Right cardiac atrium (tissue), 5 donors: ENCODE measurements at places on chromosomes 11 and 22. TPM values are rescaled to one million over a fixed set of nuclear protein-coding genes. Genes with fewer than 3 reads are reported as not detected.

DNA sequence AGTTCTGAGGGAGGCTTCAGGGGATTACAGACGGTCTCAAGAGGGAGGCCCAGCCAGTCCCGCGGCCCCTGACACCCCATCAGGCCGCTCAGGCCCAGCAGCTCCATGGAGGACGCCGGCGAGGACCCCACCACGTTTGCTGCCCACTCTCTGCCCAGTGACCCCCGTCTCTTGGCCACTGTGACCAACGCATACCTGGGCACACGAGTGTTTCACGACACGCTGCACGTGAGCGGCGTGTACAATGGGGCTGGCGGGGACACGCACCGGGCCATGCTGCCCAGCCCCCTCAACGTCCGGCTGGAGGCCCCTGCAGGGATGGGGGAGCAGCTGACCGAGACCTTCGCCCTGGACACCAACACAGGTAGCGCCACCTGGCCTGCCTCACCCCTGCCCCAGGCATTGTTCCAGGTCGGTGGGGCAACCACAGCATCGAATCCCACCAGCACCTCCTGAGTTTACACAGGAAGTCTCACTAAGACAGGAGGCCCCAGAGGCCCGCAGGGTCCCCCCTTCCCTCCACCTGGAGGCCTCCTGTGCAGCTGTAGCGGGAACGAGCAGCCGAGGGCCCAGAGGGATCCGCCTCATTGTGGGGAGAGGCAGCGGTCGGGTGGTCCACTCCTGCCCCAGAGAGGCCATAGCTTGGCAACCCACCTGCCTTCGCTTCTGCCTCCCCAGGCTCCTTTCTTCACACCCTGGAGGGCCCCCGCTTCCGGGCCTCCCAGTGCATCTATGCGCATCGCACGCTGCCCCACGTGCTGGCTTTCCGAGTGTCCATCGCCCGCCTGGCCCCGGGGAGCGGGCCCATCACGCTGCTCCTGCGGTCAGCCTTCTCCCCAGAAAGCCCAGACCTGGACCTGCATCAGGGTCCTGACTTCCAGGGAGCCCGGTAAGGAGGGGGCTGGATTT is 1.0 kb downstream of the PGGHG start:
- DNase-seq = peak; percentile 65

DNA sequence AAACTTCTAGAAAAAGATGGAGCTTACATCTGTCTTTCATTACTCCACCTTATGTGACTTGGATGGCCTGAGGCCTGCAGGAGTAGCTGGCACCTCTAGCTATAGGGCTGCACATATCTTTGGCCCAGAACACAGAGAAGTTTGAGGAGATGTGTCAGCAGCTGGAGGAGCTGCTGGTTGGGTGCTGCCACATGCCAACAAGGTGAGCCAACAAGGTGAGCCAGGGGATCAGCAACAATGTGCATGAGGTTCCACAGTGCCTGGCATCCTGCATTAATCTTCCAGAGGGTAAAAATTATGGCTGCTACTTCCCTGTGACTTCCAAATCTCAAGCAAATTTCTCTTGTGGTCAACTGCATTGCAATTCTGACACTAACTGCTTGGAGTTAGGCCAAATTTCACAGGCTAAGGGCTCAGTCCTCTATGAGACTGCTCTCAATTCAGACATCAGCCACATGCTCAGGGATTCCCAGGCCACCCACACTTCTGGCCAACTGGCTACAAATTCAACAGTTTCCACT is 16.0 kb downstream of the RBM7 start:
- DNase-seq = no peak

DNA sequence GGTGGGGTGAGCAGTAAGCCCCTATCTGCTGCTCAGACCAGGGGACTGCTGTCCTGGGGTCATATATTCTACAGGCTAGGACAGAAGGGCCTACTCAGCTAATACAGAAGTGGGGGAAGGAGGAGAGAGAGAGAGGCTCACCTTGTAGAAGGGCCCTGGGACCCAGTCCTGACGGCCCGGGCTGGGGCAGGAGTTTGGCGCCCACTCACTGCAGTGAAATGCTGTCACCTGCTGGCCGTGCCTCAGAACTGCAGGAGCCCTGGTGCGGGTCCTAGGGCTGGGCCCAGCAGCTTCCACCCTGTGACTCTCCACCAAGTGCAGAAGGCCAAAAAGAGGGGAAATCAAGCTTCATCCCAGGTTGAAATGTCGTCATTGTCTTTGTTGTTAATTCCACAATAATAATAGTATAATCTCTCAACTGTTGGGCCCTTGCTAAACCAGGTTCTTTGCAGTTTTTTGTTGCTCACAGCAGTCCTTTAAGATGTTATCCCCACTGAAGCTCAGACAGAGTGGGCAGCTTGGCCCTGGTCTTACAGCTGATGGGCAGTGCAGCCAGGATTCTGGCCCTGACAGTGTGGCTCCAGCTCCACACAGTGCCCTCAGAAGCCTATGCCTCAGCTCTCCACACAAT is 29.6 kb downstream of the TRIM29 start:
- DNase-seq = peak; percentile 88

DNA sequence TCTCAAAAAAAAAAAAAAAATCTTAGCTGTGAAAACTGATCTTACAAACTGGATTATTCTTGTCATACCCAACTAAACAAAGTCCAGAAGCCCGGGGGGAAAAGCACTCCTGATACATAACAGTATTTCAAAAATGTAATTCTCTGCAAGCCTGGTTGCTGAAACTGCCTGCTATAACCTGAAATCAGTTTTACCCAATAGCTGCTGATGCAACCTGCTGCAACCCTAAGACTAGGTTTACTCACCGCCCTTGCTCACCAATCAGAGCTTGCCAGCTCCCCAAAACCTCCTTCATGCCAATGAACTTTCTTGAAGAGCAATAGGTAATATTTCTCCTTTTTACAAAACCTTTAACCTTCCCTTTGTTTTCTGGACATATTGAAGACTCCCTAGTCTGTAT is 12.4 kb downstream of the FGF19 start:
- no peak for DNase-seq

- DNase-seq = no peak
These were observed 612 bp downstream of the GTSE1 start for GRCh38 chr22:46297151-46297812.

- DNase-seq = no peak
These were observed 8.9 kb downstream of the TMPRSS6 start for GRCh38 chr22:37100589-37101127.

DNA sequence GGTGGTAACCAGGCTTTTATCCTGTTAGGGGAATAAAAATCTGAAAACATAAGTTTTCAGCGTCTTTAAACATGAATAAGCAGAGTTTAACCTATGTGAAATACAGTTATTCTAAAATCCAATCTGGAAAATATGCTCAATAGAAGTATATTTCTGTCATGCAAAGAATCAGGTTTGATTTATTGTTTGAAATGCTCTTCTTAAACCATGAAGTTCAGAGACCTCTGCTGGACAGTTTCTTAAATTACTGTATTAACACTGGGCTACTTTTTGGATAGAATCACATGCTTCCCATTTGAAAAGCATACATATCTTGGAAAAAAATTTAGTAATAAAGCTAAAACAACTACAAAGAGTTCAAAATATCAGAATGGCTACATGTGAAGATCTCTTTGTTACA is 25.4 kb downstream of the APIP start:
- DNase-seq = no peak

GRCh38 chr11:19912958-19913892 is 200.6 kb downstream of the NAV2 start:
- DNase-seq = no peak

GRCh38 chr11:78429209-78429608 is 11.6 kb upstream of the GAB2 start:
- DNase-seq = no peak

GRCh38 chr11:46356924-46357482 is 9.7 kb downstream of the DGKZ start:
- DNase-seq = peak; percentile 30

- no peak for DNase-seq
These were observed 55.8 kb upstream of the PRDM11 start for GRCh38 chr11:45090607-45091006.

DNA sequence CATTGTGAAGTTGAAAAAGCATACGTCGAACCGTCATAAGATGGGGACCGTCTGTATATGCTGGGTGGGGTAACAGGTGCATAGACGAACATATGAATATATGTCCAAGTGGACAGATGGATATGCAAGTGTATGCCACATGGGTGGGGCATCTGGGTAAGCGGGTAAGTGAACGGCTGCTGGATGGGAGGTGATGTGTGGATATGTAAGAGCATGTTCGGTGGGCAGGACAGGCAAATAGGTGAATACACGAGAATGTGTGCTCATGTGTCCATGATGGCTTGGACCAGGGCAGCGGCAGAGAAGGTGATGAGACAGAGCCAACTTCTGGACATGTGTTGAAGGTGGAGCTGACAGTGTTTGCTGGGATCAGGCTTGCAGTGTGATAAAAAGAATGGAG is 12.0 kb downstream of the IFITM10 start:
- no peak for DNase-seq

DNA sequence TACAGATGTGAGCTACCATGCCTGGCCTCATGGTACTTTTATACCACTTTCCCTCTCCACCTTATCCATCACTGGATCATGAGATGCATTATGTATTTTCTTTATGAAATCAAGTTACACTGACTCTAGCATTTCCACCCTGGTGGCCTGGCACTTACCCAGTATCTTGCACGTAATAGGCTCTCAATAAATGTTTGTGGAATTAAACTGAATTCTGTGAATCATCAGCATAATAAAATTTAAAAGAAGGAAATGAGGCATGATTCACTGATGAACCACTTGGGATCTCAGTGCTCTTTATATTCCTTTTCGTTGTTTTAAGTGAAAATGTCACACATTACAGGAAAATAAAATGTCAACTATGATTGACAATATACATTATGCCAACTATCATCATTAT is 25.1 kb downstream of the ADM start:
- no peak for DNase-seq

- DNase-seq = no peak
These were observed 38.1 kb upstream of the ST14 start for GRCh38 chr11:130121445-130121978.

DNA sequence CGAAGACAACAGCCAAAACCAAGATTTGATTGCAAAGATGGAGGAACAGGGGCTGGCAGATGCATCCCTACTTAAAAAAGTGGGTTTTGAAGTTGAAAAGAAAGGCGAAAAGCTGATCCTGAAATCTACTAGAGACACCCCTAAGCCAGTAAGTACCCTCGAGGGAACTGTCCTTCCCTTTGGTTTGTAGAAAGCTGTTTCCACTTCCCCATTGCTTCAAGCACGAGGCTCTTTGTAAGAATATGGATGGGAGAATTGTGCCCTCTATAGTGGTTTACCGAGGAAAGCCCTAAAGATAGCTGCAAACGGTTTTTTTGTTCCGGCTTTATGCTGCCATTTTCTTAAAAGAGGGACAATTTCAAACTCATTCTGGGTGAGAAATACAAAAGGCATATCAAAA is 133.9 kb downstream of the WNT7B start:
- DNase-seq = no peak

GRCh38 chr11:117044287-117045035 is 53.8 kb downstream of the SIK3 start:
- no peak for DNase-seq

GRCh38 chr11:128505449-128506065 is 81.8 kb downstream of the ETS1 start:
- DNase-seq = no peak

- no peak for DNase-seq
These were observed 252.2 kb upstream of the MTNR1B start for GRCh38 chr11:92717240-92717639.

DNA sequence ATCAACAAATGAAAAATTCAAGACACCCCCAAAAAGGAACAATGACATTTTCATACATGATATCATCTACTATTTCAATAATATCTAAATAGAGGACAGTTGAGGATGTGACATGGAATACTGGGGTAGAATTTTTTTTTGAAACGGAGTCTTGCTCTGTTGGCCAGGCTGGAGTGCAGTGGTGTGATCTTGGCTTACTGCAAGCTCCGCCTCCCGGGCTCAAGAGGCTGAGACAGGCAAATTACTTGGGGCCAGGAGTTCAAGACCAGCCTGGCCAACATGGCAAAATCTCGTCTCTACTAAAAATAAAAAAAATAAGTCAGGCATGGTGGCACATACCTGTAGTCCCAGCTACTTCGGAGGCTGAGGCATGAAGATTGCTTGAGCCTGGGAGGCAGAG is 41.4 kb downstream of the LRRC74B start:
- DNase-seq = no peak

DNA sequence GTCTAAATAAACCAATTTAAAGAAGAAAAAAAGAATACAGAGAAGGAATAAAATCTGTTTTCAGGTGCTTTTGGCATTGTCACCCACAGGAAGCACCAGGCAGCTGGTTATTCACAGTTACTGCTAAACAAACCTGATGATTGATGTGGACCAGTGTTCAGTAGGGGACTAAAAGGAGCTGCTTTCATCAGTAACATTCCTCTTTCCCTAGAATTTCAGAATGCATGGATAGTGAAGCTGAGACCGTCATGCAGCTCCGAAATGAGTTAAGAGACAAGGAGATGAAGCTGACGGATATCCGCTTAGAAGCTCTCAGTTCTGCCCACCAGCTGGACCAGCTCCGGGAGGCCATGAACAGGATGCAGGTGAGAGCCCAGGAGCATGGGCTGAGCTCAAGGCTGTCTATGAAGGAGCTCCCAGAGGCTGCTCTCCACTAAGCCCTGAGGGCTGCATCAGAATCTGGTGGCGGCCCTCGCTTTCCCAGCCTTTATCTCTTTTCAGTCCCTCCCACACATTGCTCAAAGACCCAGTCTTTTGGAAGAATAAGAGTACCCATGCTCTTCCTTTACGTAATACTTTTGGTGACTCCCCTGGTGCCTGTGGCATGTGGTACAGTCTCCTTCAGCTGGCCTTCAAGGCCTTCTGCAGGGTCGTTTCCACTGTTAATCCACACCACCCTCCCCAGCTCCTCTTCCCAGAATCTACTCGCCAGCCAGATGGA is 69.5 kb downstream of the DBX1 start:
- DNase-seq = no peak

DNA sequence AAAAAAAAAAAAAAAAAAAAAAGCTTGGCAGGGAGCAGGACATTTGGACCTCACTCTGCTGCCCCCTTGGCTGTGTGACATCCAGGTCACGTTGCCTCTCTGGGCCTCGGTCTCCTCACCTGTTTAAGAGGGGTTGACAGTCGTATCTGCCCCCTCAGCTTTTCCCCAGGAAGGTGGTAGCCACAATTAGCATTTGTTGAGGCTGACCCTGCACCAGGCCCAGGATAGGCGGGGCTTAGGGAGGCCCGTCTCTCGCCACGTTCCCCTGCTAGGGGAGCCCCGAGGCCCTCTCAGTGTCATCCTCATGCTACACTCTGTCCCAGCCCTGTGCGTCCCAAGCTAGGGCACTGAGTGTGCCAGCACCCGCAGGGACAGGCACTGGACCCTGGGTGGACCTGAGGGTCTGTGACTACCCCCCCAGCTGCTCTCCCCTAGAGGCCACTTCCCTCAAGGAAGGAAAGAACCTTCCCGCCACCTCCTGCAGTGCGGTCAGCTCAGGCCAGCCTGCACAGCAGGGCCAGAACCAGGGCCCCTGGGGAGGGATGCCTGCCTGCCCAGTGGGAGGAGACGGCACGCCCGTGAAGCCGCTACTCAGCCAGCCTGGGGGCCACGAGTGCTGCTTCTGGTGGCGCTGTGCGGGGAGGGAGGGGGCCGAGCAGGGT is 38.5 kb upstream of the PPARA start:
- DNase-seq = peak; percentile 67

The BDNF gene
- not detected for total RNA-seq

The TPP1 gene
- 56.7 TPM for total RNA-seq

The YAP1 gene
- 103 TPM for total RNA-seq

The OR5M10 gene
- total RNA-seq = not detected

The CLDN5 gene
- 4.1 TPM for total RNA-seq

The SMIM38 gene
- 0.25 TPM for total RNA-seq

The HEPN1 gene
- total RNA-seq = not detected

The PRRG4 gene
- total RNA-seq = 2.2 TPM

The CRYBB2 gene
- total RNA-seq = not detected

The SPTY2D1 gene
- total RNA-seq = 10.1 TPM
